ENCODE measurements at places on chromosomes 7 and 10.

DNA sequence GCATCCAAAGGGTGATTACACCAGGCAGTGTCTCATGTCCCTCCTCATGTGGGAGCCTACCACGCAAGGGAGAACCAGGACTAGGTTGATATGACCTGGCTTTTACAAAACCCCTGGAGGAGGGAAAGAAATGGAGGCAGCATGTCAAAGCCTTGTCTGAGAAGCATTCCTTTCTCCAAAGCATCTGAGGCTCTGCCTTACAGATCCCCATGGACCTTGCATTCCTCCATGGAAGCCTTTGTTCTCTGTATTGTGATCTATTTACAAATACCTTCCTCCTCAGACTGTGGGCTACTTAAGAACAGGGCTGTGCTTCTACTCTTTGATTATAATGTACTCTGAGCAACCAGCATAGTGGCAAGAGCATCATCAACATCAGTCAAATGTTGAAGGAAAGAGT is 197.0 kb downstream of the PLXNA4 start:
- DNase-seq, result no peak

- DNase-seq, result peak; percentile 38
Observed at GRCh38 chr10:110501142-110501937, 3.6 kb downstream of the DUSP5 start.

GRCh38 chr7:42986213-42986612 is 54.0 kb downstream of the MRPL32 start:
- no peak for DNase-seq

DNA sequence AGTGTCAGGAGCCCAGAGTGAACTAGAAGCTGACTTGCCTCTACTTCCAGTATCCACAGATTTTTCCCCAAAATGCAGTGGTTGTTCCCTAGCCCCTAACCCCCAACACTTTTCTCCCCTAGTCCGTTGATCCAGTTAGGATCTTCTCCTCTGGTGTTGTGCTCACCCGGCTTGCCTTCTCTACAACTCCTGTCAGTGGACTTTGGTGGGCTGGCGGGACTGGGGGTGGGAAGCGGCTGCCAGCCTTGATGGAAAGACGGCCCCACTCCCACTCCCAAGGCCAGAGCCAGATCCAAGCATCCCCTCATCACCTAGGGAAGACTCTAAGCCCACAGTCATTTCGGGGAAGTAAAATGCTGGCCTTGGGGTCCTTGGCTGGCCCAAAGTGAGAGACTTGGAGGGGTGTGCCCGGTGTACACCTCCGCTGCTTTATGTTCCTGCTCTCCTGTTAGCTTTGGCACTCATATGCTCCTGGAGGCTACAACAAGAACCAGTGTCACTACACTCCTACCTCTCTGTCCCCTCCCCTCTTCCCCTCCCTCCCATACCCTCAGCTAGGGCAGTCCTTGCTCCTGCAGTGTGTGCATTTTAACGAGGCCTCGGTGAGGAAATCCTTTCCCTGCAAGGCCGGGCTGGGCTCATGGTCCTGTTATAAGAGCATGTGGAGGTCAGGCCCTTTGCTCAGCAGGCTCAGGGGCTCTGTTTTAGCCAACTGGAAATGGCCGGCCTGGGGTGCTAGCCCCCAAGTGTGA is 930 bp upstream of the HOXA10 start:
- no peak for DNase-seq

DNA sequence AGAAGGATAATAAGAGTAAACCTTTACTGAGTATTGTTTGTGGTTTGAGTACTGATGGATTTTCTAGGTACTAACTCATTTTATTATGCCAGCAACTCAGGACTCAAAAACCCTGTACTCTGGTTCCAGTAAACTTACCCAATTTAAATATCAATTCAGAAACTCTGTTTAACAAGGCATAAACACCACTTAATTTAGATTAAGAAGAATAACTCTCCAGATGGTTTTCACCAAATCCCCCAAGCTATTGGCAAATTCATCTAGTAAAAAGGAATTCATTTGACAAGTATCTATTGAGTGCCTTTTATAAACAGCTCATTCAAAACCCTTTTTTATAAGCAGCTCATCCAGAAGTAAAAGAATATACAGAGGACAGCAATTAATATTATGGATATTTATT is 572.4 kb downstream of the PHTF2 start:
- DNase-seq, result no peak

DNA sequence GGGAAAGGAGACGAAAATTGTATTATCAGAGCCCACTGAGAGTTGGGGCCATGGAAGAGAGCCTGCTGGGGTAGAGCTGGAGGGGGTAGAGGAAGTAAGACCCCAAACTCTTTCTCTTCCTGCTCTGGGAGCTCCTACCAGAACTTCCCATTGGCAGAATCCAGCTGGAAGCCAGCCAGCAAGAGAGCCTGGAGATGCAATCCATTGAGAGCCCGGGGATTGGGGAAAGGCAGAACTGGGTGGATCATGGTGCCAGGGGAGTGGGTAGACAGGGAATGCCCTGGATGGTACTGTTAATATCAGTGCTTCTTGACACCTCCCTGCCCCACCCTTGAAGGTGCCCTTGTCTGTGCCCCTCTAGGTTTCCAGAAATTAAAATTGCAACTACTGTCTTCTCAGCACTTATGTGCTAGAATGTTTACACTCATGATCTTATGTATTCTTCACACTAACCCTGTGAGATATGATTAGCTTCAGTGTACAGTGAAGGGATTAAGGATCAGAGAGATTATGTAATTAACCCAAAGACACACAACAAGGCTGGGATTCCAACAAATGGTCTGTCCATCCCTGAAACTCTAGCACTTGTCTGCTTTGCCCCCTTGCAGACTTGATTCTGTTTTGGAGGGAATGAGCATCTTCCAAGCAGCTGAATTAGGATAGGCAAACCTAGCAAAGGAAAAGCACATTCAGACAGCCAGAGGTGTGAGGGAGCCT is 154.1 kb downstream of the C10orf105 start:
- no peak for DNase-seq

- peak; percentile 49 for DNase-seq
Observed at GRCh38 chr10:5317547-5318107, 47.1 kb upstream of the UCN3 start.

- no peak for DNase-seq
Observed at GRCh38 chr7:10939237-10939910, 34.3 kb upstream of the PHF14 start.

- DNase-seq, result no peak
Observed at GRCh38 chr7:88314061-88314491, 7.4 kb upstream of the STEAP4 start.

GRCh38 chr10:119133949-119134348 is 30.0 kb downstream of the DENND10 start:
- DNase-seq, result no peak

- DNase-seq, result no peak
Observed at GRCh38 chr7:141714571-141714970, 6.4 kb downstream of the WEE2 start.

DNA sequence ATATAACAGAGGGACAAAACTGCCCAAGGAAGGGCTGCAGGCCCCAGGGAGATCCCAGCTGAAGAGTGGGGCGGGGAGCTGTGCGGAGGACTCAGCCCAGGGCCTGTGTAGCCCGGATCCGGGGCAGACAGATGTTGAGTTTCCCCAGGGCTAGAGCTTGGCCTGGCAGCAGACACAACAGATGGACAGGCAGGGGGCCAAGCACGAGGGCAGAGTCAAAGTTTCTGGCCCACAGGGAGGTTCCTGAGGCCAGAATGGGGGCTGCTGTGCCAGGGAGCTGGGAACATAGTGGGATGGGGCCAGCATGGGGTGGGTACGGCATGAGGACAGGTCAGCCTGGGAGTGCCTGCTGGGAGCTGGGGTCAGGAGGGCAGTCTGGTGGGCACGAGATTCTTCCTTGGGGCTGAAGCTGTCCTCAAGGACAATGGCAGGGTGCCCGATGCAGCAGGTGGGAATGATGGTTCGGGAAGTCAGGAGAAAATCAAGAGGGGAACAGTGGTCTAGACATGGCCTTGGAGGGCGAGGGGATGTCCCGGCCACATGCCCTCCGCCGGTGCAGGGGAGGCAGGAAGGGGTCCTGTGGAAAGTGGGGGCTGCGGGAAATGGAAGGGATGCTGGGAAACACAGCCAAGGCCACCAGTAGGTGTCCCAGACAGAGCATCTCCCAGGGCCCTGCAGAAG is 519.1 kb upstream of the FOXK1 start:
- DNase-seq, result no peak

DNA sequence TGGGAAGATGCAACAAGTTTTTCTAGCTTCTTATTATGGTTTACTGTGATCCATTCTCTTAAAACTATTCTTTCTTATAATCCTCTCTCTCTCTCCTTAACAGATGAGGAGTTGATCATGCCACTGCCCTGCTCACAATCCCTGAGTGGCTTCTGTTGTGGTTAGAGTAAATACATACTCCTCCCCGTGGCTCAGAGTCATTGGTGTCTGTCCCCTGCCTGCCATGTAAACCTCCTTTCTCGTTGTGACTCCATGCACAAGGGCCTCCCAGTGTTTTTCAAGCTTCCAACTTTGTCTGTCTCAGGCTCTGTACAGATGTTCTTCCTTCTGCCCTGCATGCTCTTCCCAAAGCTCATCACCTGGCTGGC is 20.4 kb downstream of the CCNY start:
- no peak for DNase-seq

- no peak for DNase-seq
Observed at GRCh38 chr10:4894335-4894734, 68.3 kb downstream of the AKR1E2 start.

DNA sequence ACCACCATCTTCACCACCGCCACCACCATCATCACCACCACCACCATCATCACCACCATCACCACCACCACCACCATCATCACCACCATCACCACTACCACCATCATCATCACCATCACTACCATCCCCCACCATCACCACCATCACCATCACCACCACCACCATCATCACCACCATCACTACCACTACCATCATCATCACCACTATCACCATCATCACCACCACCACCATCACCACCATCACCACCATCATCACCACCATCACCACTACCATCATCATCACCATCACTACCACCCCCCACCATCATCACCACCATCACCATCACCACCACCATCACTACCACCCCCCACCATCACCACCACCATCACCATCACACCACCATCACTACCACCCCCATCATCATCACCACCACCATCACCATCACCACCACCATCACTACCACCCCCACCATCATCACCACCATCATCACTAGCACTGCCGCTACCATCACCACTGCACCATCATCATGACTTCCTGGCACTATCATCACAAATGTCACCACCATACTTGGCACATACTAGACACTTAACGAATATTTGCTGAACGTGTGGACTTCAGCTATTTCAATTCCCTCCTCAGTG is 25.3 kb upstream of the FZD8 start:
- DNase-seq, result no peak

DNA sequence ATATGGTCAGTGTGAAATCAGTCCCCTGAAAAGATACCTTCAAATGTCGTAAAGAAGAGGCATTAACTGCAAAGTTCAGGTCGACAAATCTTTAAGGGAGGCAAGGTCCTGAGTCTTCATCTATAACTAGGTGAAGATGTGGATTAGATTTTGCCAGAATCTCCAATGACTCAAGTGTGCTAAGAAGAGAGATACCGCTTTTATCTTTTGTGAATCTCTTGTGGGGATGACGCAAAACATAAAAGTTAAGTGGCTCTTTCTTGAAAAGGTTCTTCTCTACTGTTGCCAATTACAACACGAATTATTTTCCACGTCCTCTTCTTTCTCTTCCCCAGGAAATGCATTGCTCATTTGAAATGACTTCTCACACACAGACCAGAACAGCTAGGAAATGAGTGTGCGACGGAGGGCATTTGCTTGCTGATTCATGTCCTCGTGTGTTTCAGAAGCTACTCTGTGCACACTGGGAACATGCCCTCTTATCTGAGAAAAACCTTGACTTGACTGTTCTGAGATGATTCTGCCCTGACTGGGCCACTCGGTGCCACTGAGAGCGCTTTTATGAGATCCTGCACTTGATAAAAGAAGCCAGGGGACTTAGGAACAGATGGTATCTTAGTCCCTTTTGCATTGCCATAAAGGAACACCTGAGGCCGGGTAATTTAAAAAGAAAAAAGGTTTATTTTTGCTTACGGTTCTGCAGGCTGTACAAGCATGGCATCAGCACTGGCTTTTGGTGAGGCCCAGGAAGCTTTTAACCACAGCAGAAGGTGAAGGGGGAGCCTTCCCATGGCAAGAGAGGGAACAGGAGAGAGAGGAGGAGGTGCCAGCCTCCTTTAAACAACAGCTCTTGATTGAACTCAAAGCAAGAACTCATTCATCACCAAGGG is 169.5 kb upstream of the PFKP start:
- DNase-seq, result no peak

GRCh38 chr10:128928231-128928836 is 538.7 kb upstream of the MGMT start:
- DNase-seq, result no peak

GRCh38 chr7:149310990-149311573 is 49.1 kb downstream of the ZNF783 start:
- DNase-seq, result no peak

DNA sequence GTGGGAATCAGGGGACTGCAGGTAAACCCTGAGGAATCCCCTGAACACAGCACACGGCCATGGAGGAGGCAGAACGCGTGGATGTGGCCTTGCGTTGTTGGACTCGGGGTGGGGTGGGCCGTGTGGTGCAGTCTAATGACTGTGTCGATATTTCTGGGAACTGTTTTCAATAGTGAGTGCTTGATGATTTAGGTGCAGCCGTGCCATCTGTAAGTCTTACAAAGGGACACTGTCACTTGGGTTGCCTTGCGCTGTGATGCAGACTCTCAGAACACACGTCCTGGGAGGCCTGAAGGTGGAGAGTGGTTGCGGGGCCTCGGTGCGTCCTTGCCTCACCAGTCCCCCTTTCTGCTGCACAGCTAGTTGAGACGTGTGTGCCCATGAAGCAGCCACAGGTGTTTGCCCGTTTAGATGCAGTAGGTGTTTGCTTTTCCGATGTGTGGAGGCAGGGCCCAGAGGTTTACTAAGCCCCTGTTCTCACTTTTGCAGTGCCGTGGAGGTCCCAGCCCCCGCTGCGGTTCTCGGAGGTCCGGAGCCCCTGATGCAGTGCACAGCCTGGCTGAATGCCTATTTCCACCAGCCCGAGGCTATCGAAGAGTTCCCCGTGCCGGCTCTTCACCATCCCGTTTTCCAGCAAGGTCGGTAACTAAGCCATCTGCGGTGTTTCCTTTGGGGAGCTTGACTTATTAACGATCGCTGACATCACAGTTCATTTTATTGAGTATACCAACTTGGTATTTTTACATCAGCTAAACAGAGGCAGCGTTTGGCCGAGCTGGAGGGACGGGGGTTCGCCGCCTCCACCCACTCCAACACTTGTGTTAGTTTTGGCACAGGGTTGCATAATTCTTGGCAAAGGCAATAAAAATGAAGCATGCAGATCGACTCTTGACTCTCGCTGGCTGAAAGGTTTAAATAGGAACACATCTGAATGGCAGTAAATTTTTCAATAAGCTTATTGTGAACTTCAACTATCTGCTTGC is 240.7 kb downstream of the MGMT start:
- no peak for DNase-seq
